Fibroblast of upper back skin (primary cell): ENCODE measurements at places on chromosomes 2 and 18.

GRCh38 chr2:3233877-3234276 lies 143.7 kb downstream of the EIPR1 start:
- DNase-seq: no peak

GRCh38 chr2:236055471-236055870 lies 112.7 kb downstream of the GBX2 start:
- no peak for DNase-seq

DNA sequence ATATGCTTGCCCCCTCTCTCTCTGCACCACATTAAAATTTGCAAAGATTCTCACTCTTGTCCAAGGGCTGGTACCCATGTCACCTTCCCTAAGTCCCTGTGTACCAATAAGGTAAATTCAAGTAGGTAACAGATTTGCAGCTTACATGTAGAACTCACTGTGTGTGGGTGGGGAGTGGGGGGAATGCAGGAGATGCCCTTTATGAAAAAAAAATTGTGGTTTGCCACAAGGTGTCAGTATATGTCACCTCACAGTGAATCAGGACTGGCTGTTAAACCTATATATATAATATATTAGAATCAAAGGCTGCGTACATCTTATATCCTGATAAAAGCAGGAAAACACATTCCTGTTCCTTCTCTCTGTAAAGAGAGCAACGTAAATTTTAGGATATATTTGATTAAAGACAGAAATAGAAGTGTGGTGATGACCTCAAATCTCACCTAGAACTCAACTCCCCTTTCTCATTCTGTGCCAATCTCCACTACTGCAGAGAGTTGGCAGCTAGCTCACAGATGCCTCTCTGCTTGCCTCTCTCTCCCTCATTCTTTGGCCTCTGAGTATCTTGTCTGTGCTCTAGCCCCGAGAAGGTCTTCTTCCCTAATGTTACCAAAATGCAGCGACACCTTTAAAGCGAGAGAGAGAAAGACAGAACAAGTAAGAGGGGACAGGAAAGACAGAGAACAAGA lies 536 bp downstream of the XDH start:
- DNase-seq: peak; percentile 16

GRCh38 chr2:196718419-196719109 lies 79.0 kb downstream of the CCDC150 start:
- DNase-seq: no peak

GRCh38 chr2:130966775-130967490 lies 126.3 kb downstream of the FAM168B start:
- no peak for DNase-seq

DNA sequence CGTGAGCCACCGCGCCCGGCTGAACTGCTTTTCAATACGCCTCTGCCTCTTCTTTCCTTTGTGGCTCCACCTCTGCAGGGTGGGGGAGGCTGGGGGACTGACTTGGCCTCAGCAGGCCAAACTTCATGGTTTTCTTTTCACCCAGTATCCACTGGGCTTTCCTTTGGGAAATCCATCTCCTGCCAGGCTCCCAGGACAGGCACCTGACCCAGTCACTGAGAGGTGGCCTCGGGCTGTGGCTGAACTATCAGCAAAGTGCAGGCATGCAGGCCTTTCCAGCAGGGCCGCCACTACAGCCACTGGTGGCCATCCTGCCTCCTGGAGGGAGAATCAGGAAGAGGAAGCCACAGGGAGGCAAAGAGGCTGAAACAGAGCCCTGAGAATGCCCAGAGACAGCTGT lies 33.4 kb upstream of the SEMA4C start:
- DNase-seq: no peak

DNA sequence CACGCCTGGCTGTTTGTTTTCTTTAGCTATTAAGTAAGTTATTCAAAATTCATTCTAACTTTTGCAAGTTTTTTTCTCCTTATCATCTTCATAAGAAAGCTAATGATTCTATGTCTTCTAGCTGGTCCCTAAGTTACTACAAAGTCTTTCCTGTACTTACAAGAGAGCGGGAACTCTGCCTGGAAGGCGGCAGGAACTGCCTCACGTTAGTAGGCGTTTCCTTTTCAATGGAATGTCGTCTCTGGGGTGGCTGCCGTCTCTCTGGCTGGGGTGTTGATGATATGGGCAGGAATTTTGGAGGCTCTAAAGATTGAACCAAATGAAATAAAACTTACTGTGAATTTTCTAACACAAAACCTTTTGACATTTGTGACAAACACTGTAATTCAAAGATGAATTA lies 55.5 kb downstream of the PRELID3A start:
- no peak for DNase-seq

- peak; percentile 95 for DNase-seq
Measured at GRCh38 chr18:35513181-35513936, 15.6 kb upstream of the INO80C start.

GRCh38 chr2:215447673-215448081 lies 11.8 kb upstream of the FN1 start:
- no peak for DNase-seq

- DNase-seq: no peak
Measured at GRCh38 chr2:98726735-98727368, 4.1 kb downstream of the MGAT4A start.

- DNase-seq: peak; percentile 92
Measured at GRCh38 chr2:176178038-176178756, 10.3 kb upstream of the HOXD1 start.

DNA sequence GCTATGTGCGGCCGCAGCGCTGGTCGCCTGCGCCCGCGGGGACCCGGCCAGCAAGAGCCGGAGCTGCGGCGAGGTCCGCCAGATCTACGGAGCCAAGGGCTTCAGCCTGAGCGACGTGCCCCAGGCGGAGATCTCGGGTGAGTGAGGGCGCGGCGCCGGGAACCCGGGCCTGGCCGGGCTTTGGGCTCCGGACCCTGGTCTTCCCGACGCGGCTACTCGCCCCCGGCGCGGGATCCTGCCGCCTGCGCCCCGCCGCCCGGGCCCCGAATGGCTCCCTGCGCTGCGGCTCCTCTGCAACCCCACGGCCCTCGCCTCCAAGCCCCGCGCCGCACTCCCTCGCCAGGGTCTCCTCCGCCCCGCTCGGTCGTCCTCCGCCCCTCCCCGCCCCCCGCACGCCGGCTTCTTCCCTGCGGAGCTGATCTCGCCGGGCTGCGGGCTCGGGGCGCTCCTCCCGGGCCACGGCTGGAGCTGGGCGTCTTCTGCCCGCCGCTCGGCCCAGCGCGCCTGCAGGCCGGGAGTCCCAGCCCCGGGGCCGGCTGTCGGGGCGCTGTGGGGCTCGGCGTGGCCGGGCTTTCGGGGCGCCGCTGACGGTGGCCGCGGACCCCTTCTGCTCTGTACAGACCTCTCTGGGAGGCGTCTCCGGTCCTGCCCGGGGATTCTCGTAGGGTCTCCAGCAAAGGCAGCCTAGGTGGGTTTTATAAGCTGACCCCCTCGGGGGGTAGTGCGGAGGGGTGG lies 652 bp downstream of the GPC1 start:
- no peak for DNase-seq

- DNase-seq: no peak
Measured at GRCh38 chr2:216188559-216188850, 79.4 kb downstream of the XRCC5 start.

DNA sequence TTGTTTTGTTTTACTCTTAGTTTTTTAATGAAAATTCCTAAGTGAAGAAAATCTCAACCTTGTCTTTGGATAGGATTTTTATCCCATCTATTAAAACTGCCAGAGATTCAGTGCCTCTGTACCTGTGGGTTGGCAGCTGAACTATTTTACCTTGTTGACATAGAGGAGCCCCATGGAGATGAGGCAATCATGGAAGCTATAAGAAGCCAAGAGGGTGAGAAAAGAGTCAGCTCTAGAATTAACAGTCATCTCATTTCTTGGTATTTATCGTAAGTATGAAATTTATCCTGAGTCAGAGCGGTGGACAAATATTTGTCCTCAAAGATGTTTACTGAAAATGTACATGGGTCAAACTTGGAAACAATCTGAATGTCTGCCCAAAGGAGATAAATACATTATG lies 35.8 kb upstream of the PGAP1 start:
- no peak for DNase-seq

DNA sequence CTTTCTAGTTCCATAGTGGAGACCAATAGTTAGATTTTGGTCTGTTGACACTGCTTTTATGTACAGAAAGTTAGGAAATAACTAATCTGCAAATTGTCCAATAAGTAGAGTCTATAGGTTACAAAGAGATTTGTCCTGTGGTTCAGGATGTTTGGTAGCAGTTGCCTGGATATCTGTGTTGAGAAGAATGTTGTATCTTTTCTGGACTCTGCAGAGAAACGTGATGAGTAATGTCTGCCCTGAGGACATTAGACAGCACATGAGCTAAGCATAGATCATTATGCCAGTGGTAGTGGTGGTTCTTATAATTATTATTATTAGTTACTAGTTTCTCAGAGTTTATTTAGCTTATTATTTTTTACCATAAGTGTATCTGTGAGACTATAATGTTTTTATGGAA lies 65.8 kb downstream of the ANKRD62 start:
- peak; percentile 12 for DNase-seq
